Neural crest cell (in vitro differentiated cells): ENCODE measurements at places on chromosomes 7 and 10.
A peak's percentile ranks its signal among the peaks of the same experiment; 100 is the strongest.

DNA sequence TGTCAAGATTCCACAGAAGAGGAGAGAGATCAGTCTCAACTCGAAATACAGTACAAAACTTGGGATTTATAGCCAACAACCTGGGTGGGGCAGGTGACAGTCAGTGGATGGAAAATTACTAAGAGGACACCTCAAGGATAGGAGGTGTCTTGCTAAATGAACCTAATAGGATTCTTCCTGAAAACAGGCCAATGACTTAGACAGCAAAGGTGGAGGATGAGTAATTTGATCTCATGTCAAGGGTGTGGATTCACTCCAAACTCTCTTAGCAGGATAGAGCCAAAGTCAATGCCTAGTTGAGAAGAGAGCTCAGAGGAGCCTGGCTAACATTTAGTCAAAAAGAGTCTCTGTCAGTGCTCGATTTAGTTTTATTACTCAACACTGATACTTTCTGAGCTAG lies 106.7 kb upstream of the INSYN2A start:
- no peak for DNase-seq

GRCh38 chr10:133325440-133326222 lies 11.1 kb downstream of the CALY start:
- DNase-seq = no peak

DNA sequence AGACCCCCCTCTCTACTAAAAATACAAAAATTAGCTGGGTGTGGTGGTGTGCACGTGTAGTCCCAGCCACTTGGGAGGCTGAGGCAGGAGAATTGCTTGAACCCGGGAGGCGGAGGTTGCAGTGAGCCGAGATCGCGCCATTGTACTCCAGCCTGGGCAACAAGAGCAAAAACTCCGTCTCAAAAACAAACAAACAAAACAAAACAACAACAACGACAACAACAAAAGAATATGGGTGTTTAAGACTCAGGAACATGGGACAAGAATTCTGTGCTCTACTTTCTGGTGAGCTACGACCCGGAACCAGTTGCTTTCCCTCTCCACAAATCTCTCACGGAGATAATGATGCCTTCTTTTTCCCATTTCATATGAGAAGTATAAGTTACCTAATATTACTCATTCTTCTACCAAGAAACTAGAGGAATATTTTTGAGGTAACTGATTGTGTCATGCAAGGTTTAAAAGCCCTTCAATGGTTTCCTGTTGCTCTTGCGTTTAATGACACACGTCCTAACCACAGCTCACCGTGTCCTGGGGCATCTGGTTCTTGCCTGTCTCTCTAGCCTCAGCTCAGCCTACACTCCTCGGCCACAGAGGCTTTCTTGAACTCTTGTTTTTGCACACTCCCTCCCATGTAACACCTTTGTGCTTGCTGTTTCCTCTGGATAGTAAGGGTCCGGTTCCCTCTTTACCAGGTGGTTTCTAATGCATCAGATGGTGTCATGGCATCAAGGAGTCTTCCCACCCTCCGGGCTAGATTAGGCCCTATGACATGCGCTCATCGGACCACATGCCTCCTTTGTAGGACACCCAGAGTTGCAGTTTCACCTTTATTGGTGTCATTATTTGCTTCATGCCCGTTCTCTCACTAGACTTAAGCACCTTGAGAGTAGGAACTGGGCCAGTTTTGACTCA lies 67.5 kb downstream of the PFKFB3 start:
- no peak for DNase-seq

DNA sequence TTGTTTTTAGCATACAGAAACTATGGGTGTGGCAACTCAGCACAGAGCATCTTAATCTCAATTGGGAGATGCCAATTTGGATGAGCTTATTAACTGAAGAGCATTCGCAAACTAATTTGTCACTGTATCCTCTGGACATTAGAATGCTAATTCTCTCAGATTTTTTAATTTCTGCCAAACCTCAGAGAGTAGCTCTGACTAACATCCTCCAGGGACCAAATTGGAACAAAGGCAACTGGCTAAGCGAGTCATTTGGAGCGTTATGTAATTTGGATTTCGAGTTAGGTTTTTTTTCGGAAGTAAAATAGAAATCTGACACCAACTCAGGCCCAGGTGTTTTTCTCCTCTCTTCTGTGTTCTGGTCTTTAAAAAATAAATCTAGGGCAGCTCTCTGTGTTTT lies 201.9 kb downstream of the BMPER start:
- DNase-seq = no peak

GRCh38 chr7:88306590-88307048 lies at the start of gene STEAP4:
Gene STEAP4 (minus strand): TSS chr7:88306894. CDS start chr7:88284269, 22,625 bp downstream.
- DNase-seq = peak; percentile 8

- DNase-seq = peak; percentile 70
These were observed 6.6 kb downstream of the CPA2 start for GRCh38 chr7:130273081-130273932.

DNA sequence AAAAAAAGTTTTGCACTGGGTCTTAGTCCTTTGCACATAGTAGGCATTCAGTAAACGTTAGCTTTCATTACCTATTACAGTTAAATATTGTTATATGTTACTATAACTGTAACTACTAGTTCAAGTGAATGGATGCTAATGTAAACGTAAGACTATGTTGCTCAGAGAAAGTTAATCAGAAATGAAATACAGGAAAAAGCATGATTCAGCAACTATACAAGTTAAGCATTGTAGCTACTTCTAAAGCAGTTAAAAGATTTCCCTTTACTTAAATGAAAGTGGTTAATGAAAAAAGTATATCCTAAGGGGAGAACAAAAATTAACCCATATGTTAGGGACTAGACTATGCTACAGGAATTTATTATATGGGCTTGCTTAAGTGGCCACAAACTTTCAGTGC lies 121.2 kb downstream of the SKAP2 start:
- DNase-seq = no peak
